NCI-H226 (cell line): ENCODE measurements at places on chromosomes 1 and 21.

DNA sequence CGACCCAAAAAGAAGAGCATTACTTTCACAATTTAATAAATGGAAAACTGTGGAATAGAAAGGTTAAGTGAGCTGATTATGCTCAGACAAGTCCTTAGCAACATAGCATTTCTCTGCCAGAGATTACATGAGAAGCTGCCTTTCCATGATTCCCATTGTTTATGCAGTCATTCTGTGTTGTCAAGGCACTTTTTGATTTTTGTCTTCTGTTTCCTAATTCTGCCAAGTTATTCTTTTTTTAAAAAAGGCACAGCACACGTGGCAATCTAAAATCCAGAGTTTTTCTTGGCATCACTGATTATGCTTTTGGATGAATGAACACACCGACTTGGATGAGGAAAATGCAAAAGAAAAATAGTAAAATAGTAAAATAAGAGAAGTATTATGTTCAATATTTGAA, 185.0 kb downstream of the RGS7 start:
- no peak for DNase-seq

DNA sequence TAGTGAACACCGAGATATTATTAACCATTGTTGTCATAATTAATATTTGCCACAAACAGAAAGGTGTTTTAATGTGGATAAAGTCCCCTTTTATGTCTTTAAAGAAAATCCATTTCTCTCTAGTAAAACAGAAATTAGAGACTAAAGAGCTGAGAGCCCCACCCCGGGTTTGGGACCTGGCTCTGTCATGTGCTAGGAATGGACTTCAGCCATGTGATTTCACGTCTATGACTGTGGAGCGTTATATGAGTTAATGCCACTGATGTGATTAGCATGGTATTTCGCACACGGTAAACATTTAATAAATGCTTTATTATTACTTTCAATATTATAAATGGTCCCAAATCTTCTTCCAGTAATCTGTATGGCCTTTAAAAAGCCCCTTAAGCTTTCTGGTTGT, 205.0 kb upstream of the NFIA start:
- no peak for DNase-seq

DNA sequence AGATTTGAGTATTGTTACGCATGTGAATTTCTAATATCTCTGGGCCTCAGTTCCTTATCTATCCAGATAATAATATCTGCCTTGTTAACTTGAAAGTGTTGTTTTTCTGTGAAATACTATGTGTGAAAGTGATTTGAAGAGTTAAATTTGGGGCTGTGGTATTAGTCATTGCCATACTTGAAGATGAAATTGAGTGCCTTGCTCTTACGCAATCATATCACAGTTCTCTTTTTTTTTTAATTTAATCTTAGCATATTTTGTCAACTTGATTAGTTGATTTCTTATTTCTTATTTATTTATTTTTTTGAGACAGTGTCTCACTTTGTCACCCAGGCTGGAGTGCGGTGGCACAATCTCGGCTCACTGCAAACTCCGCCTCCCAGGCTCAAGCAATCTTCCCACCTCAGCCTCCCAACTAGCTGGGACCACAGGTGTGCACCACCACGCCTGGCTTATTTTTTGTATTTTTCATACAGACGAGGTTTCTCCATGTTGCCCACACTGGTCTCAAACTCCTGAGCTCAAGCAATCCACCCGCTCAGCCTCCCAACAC, 31.0 kb downstream of the AGO4 start:
- no peak for DNase-seq

DNA sequence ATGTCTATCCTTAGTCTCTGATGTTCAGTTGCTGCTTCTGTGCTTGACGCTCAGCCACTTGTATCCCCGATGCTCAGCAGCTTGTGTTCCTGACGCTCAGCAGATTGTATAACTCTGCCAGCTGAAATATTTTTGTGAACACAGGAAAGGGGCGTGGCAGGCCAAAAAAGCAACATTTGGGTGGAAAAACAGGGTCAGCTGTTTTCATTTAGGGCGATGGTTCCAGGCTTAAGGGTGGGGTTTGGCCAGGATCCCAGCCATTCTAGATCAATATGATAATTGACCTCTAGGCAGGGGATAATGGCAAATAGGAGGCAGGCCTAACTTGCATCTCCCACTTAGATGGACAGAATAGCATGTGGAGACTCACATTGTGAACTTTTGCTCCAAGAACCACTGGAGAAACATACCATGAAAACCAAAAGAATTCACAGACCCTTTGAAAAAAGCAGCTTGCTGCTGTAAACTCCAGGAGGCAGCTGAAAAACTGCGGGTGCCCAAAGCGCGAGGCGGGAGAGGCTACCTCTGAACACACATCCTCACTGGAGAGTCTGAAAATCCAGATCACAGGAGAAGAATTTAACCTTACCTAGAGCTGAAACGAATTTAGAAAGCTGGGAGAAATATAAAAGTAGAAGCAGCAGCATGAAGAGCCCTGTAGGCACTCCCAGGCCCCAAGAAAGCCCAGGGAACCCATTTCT, 58.3 kb downstream of the ZNF648 start:
- DNase-seq = no peak

GRCh38 chr21:42671778-42672593, 18.6 kb downstream of the PDE9A start:
- no peak for DNase-seq
